ENCODE measurements at places on chromosomes 12 and 14. TPM values are rescaled to one million over a fixed set of nuclear protein-coding genes. Genes with fewer than 3 reads are reported as not detected.

EPYC gene
- total RNA-seq = 2.2 TPM

DNA sequence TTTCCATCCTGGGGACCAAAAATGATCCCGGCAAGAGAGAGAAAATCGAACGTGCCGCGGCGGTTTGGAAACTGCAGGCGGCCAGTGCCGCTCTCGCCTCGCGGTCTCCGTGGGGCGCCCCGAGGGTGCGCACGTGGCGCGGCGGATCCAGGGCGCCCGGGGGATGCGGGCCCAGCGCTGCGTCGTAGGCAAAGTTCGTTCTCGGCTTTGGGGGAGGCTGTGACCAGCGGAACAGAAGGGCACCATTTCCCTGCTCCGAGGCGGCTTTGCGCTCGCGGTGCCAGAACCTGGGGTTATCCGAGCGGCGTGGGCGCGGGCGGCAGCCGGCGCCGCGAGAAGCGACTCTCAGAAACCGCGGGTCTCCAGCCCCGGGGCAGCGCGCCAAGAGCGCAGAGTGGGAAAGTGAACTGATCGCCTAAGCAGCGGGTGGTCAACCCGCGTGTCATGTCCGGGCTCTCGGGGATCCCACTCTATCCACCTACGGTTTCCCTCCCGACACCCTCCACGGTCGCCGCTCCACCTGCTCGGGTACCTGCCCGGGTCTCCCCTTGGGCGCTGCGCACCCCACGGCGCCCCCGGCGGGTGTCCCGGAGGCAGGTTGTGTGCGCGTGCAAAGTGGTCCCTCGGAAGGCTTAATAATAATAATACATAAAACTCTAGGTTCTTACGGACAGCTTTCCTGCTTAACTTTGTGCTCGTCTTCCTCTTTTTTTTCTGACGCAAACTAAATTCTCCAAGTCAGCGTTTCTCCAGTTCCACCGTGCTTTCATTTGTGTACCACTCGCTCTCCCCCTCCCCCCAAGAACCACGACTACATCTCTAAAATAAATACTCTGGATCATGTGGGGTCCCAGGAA is 1.2 kb downstream of the ESRRB start:
- DNase-seq = no peak

GRCh38 chr14:59155886-59156285 is 32.6 kb upstream of the DAAM1 start:
- no peak for DNase-seq

DNA sequence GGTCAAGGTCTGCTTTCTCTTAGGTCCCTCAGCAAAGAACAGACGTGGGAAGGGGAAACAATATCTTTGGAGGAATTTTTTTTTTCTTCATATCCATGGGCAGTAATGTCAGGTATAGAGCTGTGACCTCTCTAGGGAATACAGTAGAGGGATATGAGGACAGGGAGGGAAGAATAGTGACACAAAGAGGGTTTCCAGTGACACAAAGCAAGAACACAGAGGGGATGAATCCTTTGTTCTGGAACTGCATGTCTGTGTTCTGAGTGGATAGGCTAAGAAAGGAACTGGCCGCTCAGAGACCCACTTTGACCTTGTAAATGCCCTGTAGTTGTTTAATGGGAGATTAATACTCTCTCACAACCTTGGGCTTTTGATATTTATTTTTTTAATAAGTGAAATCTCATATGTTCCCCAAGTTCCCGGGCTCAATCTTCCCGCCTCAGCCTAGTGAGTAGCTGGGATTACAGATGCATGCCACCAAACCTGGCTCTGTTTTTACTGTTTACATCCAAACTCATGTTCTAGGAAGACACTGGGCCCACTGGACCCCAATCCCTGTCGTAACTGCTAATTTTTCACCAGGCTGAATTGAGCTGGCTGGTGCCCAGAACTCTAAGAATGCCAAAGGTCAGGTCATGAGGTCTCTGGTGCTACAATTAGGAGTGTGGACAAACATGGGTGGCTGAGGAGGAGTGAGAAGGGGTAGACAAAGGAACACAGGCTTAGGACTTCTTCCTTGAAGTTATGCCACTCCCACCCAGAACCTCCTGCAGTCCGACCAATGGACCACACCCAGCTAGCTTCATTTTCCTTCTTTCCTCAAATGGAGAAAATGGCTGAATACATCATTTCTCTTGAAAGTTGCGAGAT is 9.1 kb upstream of the PLEKHH1 start:
- DNase-seq = no peak

DNA sequence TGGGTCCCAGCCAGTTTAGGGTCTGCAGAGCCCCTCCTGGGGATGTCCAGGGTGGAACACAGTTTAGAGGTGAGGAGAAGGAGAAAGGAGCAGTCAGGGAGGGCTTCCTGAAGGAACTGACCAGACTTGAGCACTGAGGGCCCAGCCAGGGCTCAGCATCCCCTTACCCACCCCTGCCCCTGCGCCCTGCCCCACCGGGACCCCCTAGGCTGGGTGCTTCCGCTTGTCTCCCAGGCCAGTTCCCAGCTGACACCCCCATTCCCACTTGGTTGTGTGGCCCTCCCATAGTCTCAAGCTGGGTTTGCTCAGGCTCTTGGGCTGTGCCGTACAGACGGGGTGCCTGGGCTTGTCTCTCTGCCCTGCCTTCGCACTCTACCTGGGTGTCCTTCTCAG is 26.3 kb upstream of the KIF26A start:
- no peak for DNase-seq

DNA sequence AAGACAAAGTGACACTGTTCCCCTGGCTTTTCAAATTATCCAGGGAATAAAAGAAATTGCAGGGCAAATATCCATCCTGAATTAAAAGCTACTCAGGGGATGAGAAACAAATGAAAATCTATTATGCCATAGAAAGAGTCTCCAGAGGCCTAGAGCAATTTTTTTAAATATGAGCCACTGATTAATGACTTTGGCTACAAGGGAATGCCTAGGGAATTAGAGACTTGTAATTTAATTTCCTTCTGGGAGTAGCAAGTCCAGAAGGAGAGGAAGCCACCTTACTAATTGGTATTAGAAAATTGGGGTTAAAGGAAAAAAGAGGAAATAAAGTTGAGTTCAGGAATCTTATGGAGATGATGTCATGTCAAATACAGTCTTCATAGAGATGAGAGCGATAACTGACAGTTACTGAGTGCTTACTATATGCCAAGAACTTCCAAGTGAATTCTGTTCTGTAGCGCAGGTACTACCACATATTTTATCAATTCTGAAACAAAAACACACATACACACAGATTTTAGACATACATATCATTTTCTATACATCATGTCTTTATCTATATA is 304.4 kb downstream of the DUSP6 start:
- DNase-seq = no peak

PAPOLA gene
- 105 TPM for total RNA-seq

CFAP73 gene
- not detected for total RNA-seq

DNA sequence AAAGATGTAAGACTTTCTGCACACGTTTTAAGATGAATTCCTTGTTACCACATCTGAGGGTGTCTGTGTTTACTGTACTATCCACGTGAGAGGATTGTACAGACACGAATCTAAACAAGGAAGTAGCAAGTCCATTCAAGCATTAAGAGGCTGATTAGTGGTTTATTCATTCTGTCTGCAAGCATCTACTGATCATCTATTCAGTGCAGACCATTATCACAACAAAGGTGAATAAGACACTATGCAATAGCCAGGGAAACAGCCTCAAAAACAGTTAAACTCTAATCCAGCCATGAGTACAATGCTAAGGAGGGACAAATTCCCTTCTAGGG is 111.6 kb upstream of the PZP start:
- no peak for DNase-seq

Data from umbilical cord (tissue), 2 donors.